ENCODE measurements at places on chromosomes 4 and X. TPM values are rescaled to one million over a fixed set of nuclear protein-coding genes. Genes with fewer than 3 reads are reported as not detected.

GC gene
- total RNA-seq, result not detected

SPP1 gene
- 0.54 TPM for total RNA-seq

KIF4A gene
- total RNA-seq, result 41.0 TPM

GLRA2 gene
- total RNA-seq, result not detected
